Stimulated activated CD4-positive, alpha-beta T cell treated with anti-CD3 and anti-CD28 coated beads, Interleukin-4, amount 100 ng/mL, for 48 hours (primary cell): ENCODE measurements at places on chromosomes 13 and 19.

DNA sequence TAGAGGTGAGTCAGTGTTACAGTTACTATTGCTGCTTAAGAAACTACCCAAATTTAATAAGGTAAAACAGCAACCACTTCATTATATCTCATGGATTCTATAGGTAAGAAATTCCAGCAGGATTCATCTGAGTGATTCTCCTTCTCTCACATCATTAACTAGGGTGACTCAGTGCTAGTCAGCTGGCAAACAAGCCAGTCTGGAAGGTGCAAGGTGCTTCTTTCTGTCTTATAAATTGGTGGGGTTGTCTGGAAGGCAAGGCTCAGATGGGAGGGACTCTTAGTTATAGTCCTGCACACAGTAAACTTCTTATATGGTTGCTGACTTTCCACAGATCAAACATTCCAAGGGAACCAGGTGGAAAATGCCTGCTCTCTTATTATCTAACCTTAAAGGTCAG is 484.5 kb downstream of the GPC5 start:
- DNase-seq: no peak

- DNase-seq: no peak
Observed at GRCh38 chr13:71039440-71039839, 827.6 kb downstream of the DACH1 start.

GRCh38 chr19:27972291-27973040 is 1240.5 kb downstream of the UQCRFS1 start:
- no peak for DNase-seq

DNA sequence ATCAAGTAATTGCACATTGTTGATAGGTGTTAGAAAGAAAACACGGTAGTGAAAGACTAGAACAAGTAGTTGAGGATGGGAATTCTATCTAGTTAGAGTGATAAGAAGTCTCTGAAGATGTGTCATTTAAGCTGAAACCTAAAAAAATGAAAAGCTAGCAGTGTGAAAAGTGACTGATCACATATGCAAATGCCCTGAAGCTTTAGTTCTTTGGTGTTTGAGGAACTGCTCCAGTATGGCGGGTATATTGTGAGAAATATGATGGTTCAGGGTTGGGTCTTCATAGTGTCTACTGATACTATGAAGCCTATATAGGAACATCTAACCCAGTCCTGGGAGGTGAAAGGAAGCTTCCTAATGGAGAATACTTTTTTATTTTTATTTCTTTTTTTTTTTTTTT is 45.0 kb downstream of the GPALPP1 start:
- no peak for DNase-seq

DNA sequence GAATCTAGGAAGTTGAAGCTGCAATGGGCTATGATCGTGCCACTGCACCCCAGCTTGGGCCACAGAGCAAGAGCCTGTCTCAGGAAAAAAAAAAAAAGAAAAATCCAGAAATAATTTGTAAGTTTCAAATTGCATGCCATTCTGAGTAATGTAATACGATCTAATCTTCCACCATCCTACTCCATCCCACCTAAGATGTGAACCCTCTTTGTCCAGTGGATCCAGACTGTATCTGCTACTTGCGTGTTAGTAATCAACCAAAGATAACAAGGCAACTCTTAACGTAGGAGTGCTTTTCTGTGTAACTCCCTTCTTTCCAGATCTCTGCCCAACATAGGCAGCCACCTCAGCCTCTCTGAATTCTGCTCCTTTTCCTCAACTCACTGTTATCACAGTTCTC is 24.3 kb downstream of the RFC3 start:
- no peak for DNase-seq
